RPMI7951 (cell line): ENCODE measurements at places on chromosomes 2 and 18. TPM values are rescaled to one million over a fixed set of nuclear protein-coding genes. Genes with fewer than 3 reads are reported as not detected.

PCBP1 gene
- 46.0 and 46.7 TPM in 2 replicates for total RNA-seq

DPY30 gene
- 149 and 158 TPM in 2 replicates for total RNA-seq

EGR4 gene
- not detected in 2 replicates for total RNA-seq

CREG2 gene
- 0.36 and 0.59 TPM in 2 replicates for total RNA-seq

CXCR1 gene
- not detected in 2 replicates for total RNA-seq

TMEM178A gene
- total RNA-seq, result 0.10 TPM in 1 of 2 replicates, not detected in the other

SYT4 gene
- total RNA-seq, result not detected in 2 replicates

WNT6 gene
- total RNA-seq, result 3.4 and 4.2 TPM in 2 replicates

- DNase-seq, result no peak
Observed at GRCh38 chr2:113060396-113060795, 1.4 kb downstream of the IL36RN start.

DNA sequence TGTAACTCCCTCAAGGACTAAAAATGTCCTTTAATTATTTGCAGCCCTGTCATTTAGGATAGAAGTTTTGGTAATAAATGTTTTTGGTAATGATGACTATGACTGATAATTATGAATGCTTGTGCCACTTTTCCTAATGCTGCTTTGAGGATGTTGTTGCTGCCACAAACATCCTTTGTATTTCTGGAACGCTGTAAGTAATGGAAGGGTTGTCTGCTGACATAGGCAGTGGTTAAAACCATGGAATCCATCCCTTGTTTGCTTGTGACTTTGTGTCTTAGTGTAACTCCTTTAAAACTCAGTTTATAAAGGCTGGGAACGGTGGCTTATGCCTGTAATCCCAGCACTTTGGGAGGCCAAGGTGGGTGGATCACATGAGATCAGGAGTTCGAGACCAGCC, 19.8 kb upstream of the LPIN2 start:
- DNase-seq, result no peak

DNA sequence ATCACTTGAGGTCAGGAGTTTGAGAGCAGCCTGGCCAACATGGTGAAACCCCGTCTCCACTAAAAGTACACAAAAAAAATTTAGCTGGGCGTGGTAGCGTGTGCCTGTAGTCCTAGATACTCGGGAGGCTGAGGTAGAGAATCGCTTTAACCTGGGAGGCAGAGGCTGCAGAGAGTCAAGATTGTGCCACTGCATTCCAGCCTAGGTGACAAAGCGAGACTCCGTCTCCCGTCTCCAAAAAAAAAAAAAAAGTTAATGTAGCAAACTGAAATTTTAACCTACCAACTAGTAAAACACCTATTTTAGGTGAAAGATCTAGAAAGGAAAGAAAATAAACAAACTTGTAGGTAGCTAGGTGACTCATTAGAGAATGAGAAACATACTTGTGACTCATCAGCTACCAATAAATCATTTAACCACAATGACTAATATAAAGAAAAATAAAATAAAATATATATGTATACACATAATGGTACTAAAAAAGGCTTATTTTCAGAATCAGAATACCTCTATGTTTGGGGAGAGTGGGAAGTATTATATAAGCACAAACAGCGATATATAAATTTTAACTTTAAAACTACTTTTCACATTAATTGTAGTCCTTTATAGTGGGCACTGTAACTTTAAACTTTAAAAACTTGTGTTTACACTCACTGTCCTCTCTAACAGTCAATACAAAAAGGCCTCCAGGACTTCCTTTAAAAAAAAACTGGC, 36.6 kb downstream of the DARS1 start:
- DNase-seq, result peak; percentile 72

- peak; percentile 85 for DNase-seq
Observed at GRCh38 chr2:42117923-42118753, 51.0 kb upstream of the EML4 start.

DNA sequence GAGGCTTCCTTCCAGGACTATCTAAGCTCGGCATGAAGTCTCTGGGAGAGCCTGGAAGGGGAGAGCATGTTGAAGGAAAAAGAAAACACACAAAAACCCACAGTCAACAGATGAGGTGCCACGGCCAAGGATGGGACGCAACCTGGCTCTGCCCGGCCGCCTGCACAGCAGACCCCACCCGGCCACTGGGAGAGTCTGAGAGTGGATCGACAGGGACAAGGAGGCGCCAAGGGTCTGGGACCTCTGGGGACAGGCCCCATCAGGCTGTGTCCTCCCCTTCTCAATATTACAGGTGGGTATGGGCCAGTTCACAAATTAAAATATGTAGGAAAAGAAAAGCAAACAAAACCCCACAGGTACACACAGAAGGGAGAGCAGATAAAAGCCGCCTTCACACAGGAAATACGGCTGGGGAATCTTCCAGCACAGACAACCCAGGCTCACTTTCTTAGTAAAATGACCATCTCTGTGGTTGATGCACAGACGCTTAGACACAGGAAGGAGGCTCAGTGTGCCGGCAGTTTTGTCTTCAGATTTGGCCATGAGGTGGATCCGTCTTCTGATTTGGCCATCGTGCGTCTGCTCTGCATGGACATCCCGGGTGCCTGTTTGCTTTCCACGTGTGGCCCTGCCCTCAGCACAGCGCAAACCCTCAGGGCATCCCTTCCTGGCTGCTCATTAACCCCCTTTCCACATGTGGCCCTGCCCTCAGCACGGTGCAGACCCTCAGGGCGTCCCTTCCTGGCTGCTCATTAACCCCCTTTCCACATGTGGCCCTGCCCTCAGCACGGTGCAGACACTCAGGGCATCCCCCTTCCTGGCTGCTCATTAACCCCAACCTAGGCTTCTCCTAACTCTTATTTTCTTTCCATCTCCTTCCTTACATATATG, 138.4 kb downstream of the EIPR1 start:
- DNase-seq, result no peak

- no peak for DNase-seq
Observed at GRCh38 chr18:63180971-63181376, 138.6 kb downstream of the BCL2 start.

DNA sequence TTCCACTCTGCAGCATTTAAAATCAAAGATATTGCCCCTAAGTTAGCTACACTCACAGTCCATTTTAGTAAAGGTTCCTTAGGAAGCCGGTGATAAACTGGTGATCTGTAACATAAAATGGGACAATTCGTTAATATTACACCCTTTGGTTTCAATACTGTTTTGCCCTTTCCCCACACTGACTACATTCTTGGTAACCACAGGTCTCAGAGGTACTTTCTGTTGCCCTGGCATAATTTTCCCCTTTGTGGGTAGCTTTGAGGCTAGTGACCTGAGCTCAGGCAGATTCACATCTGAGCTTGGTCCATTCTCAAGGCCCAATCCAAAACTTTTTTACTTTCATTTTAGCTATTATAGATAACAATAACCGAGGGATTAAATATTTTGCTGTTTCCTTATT, 32.9 kb upstream of the CSRNP3 start:
- DNase-seq, result no peak

DNA sequence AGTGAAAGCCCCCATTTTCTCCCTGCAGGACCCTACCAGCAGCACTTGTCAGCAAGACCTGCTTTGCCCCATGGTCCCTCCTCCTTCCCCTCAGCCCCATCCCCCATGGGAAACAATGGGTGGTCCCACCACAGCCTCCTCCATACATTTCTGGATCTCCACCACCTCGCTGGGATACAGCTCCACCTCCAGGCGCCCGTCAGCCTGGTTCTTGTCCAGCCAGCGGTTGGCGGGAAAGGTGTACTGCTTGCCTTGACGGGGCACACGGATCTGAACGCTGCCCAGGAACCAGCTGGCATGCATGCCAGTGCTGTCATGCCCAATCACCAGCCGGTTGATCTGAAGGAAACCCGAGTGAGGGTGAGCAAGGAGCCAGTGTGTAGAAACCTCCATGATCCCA, 90.9 kb downstream of the LOXHD1 start:
- DNase-seq, result no peak

DNA sequence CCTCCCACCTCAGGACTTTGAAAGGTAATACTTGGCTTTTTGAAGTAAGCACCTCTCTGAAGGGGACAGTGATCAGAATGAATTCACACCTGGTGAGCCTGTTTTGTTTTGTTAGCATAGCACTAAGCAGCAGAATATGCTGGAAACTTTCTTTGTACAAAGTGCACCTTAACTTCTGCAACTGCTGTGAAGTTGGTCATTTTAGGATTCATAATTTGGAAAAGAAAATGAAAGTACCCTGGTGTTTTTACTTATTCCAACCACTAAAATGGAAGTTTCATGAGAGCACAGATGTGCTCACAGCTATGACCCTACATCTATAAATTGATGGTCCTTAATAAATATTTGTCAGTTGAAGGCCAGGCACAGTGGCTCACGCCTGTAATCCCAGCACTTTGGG, 257.8 kb upstream of the STON1 start:
- DNase-seq, result no peak

DNA sequence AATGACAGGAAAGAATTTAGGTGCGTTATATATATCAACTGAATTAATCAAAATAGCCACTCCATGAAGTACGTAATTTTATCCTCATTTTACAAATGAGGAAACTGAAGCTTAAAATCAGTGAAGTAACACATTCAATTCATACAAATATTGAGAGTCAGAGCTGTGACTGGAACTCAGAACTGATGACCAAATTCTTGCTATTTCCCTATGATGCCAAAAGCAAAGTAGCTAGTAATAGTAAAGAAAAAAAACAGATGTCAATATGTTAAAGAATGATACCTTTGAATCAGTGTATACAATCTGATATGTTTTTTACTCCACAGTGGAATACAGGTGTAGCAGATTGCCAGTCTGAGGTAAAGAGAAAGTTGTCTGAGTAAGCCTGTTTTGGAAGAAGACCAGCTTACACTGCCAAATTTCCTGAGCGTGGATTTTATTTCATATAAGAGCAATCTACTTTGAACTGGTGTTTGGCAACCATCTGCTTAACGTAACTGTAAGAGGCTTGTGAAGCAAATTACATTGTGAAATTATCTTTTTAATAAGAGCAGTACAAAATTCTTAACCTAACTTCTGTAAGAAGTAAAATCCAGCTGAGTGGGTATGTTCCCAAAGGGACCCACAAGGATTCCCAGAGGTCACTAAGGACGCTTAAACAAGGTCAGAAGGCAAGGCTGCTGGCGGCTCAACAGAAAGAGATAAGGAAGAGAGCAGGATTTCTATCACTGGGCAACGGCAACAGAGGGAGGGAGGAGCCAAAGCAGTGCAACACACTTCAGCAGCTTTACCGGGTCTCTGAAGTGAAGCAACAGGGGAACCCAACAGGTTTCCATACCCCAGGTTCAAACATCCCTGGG, 85.6 kb downstream of the IKZF2 start:
- DNase-seq, result peak; percentile 6

DNA sequence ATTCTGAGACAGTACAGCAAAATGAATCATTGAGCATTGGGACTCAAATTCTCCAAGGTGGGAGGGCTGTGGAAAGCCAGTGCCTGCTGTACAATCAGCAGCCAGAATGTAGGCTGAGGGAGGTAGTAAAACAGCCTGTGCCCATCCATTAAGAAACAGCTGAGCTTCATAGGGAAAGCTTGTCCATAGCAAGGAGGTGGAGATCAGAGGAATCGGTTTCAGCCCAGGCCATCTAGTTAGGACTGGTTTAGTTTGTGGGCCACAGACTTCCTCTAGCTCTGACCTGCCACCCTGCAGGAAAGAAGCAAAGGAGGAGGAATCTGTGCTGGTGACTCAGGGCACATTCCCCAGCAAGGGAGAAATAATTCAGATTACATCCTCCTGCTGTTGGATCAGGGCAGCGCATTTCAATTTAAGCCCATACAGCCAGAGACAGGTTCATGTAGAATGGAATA, 333.4 kb downstream of the SETBP1 start:
- DNase-seq, result peak; percentile 87
